ENCODE measurements at places on chromosomes 1 and 21.

- DNase-seq, result no peak
Observed at GRCh38 chr1:160777486-160778089, 18.4 kb upstream of the LY9 start.

- DNase-seq, result no peak
Observed at GRCh38 chr1:155268630-155269029, 4.7 kb downstream of the CLK2 start.

GRCh38 chr21:19246018-19246417 is 842.4 kb upstream of the TMPRSS15 start:
- no peak for DNase-seq

GRCh38 chr1:92957030-92957734 is 4.1 kb downstream of the DIPK1A start:
- DNase-seq, result no peak

DNA sequence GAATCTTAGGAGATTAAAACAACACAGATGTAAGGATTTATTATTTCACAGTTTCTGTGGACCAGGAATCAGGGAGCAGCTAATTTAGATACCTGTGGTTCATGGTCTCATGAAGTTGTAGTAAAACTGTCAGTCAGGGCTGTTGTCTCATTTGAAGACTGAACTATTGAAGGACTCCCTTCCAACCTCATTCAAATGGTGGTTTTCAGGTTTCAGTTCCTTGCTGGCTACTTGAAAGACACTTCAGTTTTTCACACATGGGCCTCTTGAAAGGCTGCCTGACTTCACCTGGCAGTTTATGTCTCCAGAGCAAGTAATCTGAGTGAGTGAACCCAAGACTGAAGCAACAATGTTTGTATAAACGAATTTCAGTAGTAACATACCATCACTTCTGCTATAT is 915.9 kb downstream of the PLA2G4A start:
- DNase-seq, result no peak

DNA sequence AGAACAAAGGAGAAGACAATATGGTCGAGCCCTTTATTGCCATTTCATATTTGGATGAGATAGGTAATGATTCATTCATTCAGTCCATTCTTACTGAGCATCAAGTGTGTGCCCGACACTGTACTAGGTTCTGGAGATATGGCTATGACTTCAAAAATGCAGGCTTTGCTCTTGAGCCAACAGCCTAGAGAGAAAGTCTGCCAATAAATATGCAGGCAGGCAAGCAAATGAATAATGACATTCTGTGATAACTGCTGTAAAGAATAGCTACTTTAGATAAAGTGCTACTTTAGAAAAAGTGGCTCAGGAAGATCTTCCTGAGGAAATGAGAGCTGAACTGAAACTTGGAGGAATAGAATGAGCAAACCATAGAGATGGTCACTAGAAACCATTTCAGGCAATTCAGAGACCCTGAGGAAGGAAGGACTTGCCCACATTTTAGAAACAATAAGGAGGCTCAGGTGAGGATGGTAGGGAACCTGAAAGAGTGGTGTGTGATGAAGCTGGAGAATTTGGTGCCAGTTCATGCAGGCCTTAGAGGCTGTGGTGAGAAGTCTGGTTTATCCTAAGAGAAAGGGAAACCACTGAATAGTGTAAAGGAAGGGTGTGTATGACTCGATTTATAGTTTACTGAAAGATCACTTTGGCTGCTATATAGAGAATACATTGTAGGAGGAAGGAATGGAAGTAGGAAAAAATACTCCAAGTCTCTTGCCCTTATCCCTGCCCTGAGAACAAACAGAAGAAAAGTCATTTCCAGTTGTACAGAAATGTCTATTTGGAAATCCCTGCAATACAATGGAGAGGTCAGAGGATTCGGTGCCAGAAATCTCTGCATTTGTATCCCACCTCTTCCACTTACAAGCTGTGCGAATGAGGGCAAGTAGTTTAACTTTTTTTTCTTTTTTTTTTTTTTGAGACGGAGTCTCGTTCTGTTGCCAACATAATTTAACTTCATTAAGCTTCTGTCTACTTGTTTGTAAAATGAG is 167.9 kb downstream of the VPS13D start:
- no peak for DNase-seq

DNA sequence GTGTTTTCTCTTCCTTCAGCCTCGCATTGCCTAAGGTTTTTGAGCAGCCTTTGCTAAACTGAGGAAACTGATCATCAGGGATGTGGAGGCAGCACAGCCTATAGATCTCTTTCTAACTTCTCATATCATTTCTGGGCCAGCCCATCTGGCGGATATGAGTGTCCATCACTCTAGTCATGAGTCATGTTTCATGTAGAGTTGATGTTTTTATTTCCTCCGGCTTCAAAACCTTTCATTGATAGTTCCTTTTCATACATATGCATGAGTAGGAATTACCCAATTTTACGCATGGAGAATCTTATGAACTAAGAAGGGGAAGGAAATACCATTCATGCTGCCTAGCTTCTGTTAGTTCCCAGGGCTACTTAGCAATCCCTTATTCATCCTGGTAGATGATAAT is 66.3 kb downstream of the SPATA46 start:
- no peak for DNase-seq

- no peak for DNase-seq
Observed at GRCh38 chr21:46054451-46054881, 43.4 kb upstream of the COL6A2 start.
